ENCODE measurements at places on chromosomes 7 and 10.

GRCh38 chr10:15705298-15705697, 14.4 kb downstream of the ITGA8 start:
- no peak overlapping the region for H3K4me3 ChIP-seq
- H3K27me3 ChIP-seq: peaks cover 2% of the 10 kb centered on the region
- no peak for DNase-seq
- H3K36me3 ChIP-seq: no peaks in the 10 kb centered on the region
- H3K27ac ChIP-seq: no peak overlapping the region

DNA sequence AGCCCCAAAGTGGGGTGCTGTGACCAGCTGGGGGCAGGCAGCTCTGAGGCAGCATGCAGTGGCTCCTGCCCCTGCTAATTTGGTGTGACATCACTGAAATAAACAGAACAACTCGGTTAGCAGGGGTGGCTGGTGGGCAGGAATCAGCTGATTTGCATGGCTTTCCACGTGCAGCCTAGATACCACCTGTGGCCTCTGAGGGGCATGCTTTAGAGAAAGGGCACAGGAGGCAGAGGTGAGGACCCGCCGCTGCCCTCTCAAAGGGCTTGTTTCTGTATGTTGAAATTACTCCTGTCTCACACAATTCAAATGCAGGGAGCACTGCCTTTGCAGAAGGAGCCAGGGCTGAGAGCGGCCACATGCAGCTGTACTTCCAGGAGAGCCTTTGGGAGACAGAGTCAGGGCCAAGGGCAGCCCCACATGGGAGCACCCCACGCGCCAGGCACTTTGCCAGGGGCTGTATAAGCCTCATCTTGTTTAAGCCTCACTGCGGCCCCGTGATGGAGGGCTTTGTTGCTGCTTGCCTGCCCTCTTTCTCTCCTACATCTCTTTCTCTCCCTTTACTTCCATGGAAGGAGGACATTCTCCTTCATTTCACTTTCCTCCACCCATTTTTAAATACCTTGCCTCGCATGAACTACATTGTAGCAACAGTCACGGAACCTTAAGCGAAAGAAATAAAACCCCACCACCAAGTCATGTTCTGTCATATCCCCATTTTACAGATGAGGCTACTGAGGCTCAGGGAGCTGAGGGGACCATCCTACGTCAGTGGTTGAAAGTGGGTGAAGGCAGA, 137.7 kb downstream of the ZMIZ1 start:
- peaks cover 3% of the 10 kb centered on the region for H3K27me3 ChIP-seq
- no peaks in the 10 kb centered on the region for H3K4me1 ChIP-seq
- DNase-seq: no peak
- no peak overlapping the region for H3K4me3 ChIP-seq
- H3K36me3 ChIP-seq: peaks cover 16% of the 10 kb centered on the region
- H3K27ac ChIP-seq: no peak overlapping the region

DNA sequence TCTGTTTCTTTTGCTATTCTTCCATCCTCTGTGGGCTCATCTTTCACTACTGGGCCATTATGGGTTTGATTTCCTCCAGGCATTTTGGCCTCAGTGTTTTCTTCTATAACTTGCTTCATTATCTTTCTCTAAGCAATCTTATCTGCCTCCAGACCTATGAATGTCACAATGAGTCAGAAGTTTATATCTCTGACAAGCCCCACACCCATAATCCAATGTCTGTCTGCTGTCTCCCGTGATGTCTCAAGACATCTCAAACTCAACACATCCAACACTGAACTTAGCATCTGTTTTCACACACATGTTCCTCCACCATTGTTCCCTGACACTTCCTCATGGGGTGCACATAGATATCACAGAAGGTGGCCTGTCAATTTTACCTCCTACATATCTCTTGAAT, 46.7 kb upstream of the RHOBTB1 start:
- H3K27me3 ChIP-seq: no peaks in the 10 kb centered on the region
- H3K4me3 ChIP-seq: no peak overlapping the region
- DNase-seq: no peak
- no peaks in the 10 kb centered on the region for H3K36me3 ChIP-seq
- H3K27ac ChIP-seq: no peak overlapping the region

DNA sequence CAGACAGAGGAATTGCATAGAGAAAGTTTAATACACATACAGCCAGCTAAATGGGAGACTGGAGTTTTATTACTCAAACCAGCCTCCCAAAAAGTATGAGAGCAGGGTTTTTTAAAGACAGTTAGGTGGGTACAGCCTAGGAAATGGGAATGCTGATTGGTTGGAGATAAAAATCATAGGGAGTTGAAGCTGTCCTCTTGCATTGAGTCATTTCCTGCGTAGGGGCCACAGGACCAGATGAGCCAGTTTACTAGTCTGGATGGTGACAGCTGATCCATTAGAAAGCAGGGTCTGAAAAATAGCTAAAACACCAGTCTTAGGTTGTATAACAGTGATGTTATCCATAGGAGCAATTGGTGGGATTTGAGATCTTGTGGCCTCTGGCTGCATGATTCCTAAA, 76.1 kb upstream of the POM121L12 start:
- H3K4me1 ChIP-seq: no peaks in the 10 kb centered on the region
- H3K36me3 ChIP-seq: no peaks in the 10 kb centered on the region
- H3K27me3 ChIP-seq: no peaks in the 10 kb centered on the region
- H3K27ac ChIP-seq: no peak overlapping the region

GRCh38 chr7:156639426-156640256, 933 bp upstream of the RNF32 start:
- peak overlapping the region; percentile 77 for H3K4me3 ChIP-seq
- no peak overlapping the region for H3K27ac ChIP-seq
- H3K4me1 ChIP-seq: peaks cover 18% of the 10 kb centered on the region
- no peaks in the 10 kb centered on the region for H3K36me3 ChIP-seq
- DNase-seq: no peak

GRCh38 chr10:95840681-95841080, 67.1 kb upstream of the CC2D2B start:
- H3K36me3 ChIP-seq: no peaks in the 10 kb centered on the region
- H3K27ac ChIP-seq: no peak overlapping the region
- H3K27me3 ChIP-seq: peaks cover 3% of the 10 kb centered on the region
- no peak for DNase-seq
- H3K4me1 ChIP-seq: peaks cover 23% of the 10 kb centered on the region

- H3K4me1 ChIP-seq: no peaks in the 10 kb centered on the region
- H3K27ac ChIP-seq: no peak overlapping the region
- peaks cover 7% of the 10 kb centered on the region for H3K27me3 ChIP-seq
- H3K36me3 ChIP-seq: no peaks in the 10 kb centered on the region
Observed at GRCh38 chr10:29876008-29876555, 183.3 kb downstream of the JCAD start.

DNA sequence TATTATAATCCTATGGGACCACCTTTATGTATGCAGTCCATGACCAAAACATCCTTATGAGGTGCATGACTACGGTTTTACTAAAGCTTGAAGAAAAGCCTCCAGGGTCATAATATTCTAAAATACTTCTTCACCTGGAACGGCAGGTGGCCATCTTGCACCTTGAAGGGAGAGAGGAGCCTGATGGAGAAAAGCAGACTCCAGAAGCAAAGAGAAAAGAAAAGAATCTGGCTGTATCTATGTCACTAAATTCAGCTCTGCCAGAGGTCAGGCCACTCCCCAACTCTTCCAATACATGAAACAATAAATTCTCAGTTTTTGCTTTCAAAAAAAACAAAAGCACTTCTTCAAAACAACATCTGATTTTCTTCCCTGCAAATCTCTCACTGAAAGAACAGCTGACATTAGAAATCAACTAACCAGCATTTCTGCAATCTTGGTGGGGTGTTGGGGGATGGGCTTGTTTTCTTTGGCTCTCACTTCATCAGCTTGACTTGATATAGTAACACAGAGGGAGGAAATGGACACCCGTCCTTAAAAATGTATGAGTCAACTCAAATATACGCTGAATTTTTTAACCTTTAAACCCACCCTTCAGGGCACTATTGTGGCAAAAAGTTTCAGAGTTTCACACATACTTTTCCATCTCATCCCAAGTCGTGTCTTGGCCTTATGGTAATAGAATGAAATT, 21.7 kb downstream of the HIBADH start:
- no peak overlapping the region for H3K27ac ChIP-seq
- DNase-seq: no peak
- H3K4me3 ChIP-seq: peak overlapping the region; percentile 15
- H3K27me3 ChIP-seq: no peaks in the 10 kb centered on the region
- H3K36me3 ChIP-seq: peaks cover 21% of the 10 kb centered on the region

GRCh38 chr10:89563861-89564478, 28.6 kb upstream of the SLC16A12 start:
- no peak overlapping the region for H3K4me3 ChIP-seq
- peak; percentile 54 for DNase-seq
- H3K36me3 ChIP-seq: no peaks in the 10 kb centered on the region
- H3K4me1 ChIP-seq: no peaks in the 10 kb centered on the region

DNA sequence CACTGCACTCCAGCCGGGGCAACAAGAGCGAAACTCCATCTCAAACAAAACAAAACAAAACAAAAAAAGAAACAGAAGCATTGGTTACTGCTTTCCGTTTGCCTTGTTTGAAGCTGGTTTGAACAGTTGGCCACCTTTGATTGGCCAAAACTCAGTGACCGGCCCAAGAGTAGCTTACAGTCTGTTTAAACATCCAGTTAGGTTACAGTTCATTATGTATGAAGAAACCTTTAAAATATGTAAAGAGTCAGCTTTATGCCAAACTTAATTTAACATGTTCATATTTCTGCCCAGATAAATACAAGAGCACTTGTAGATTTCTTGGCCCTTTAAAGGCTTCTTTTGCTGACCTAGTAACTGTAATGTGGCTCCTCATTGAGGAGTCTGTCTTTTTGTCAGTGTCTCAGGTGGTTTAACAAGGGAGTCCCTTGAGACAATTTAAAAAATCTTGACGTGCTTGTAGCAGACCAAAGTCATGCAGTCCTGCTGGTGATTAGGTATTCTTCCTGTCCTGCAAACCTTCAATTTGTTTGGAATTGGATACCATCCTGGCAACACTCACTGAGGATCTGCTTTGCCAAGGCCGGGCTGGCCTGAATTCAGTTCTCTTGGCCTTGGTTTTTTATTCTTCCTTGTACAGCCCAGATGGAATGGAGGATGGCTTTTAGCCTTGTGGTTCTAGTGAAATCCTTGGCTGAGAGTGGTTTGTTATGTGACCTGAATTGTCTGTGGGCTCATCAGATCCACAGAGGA, 128.9 kb downstream of the PLXDC2 start:
- H3K4me1 ChIP-seq: peaks cover 16% of the 10 kb centered on the region
- no peak overlapping the region for H3K4me3 ChIP-seq
- no peaks in the 10 kb centered on the region for H3K36me3 ChIP-seq
- no peaks in the 10 kb centered on the region for H3K27me3 ChIP-seq
- DNase-seq: no peak

- H3K36me3 ChIP-seq: no peaks in the 10 kb centered on the region
- H3K4me3 ChIP-seq: no peak overlapping the region
- no peak for DNase-seq
- H3K27ac ChIP-seq: no peak overlapping the region
Observed at GRCh38 chr10:10092581-10092980, 925.1 kb upstream of the CELF2 start.

DNA sequence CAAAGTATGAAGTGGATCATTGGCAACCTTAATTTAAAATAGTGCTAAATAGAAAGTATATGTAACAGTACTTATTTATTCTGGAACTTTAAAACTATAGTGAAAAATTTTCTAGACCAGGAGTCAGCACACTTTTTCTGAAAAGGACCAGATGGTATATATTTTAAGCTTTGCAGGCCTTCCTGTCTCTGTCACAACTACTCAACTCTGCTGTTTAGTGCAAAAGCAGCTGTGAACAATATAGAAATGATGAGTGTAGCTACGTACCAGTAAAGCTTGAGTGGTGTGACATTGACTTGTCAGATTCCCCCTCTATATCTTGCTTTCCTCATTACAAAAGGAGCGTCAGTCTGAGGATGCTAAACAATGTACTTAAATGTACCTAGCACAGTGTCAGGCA, 88.1 kb upstream of the IGFBP3 start:
- H3K27me3 ChIP-seq: peaks cover 6% of the 10 kb centered on the region
- no peaks in the 10 kb centered on the region for H3K4me1 ChIP-seq
- no peak for DNase-seq
- H3K4me3 ChIP-seq: no peak overlapping the region
- H3K27ac ChIP-seq: no peak overlapping the region

DNA sequence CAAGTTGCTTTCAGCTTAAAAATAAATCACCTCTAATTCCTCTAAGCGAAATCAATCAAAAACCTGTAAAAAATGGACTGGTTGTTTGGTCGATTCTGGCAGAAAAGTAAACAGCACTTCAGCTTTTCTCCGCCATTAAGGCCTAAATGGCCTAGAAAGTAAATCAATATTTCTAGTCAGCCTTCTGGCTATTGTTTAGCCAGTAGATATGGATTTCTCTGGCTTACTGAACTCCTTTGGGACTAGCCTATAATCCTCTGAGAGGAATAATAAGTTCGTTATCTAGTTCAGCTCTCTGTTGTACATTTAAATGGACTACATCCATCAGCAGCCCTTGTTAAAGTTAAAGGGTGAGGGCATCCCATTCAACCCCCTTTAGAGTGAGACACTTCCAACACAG, 400.1 kb upstream of the ETV1 start:
- no peak overlapping the region for H3K27ac ChIP-seq
- no peak overlapping the region for H3K4me3 ChIP-seq
- H3K27me3 ChIP-seq: no peaks in the 10 kb centered on the region
- no peaks in the 10 kb centered on the region for H3K4me1 ChIP-seq
- DNase-seq: no peak

DNA sequence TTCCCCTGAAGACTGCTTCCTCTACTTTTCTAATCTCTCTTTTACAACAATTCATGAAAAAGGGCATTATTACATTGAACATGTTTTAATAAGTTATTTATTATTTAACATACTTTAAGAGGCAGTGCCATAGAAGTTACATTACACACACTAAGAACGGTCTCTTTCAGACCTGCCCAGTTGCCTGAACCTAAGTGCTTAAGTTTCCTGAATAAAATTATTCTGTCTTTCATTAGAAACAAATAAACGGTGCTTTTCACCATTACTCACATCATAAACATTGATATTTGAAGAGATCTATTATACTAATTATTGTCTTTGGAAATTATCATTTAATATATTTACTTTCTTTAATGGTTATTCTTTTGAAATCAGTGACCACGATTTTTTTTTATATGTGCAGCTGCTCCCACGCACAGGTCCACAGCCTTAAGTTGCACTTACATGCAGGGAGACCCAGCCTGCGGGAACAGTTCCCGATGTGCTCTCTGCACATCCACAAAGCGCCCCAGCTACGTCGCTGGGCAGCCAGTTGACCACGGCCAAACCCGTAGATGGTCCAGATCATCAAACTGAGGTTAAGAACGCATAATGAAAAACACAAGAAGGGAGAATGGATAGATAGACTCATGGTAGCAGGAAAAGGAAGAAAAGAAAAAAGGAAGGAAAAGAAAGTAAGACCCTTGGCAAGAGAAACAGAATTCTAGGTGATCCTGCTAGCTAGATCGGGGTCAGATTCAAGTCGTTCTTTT, 437.0 kb upstream of the MGMT start:
- no peak for DNase-seq
- peaks cover 18% of the 10 kb centered on the region for H3K27me3 ChIP-seq
- no peak overlapping the region for H3K4me3 ChIP-seq
- H3K27ac ChIP-seq: no peak overlapping the region
- H3K36me3 ChIP-seq: no peaks in the 10 kb centered on the region

Data from immature natural killer cell (primary cell).